ENCODE measurements at places on chromosomes 1 and 21.

DNA sequence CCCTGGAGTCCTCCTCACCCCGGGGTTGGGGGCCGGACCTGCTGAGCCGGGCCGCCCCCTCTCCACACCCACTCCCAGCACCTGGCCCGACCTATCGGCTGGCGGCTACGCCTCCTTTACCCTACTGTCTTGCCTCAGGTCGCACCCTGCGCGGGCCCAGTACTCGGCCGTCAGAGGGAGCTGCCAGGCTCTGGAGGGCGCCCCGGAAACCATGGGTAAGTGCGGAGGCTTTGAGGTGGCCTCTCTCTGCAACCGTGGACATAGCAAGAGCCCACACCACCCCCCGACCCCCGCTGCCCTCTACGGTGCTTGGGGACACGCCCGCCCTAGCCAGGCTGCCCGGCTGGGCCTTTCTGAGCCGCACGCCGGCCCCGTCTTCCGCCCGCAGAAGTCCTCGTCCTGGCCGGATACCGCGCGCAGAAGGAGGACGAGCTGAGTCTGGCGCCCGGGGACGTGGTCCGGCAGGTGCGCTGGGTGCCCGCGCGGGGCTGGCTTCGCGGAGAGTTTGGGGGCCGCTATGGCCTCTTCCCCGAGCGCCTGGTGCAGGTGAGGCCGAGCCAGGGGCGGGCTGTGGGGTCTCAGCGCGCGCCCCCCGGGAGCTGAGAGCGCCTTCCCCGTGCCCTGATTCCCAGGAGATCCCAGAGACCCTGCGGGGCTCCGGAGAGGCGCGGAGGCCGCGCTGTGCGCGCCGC is at the start of gene SH3D21:
TSS of gene SH3D21 (plus strand) at position 159 of the 692 bp plus-strand sequence. CDS start at position 212, 53 bp downstream.
- DNase-seq: no peak

GRCh38 chr21:20882462-20883407 is 115.5 kb upstream of the NCAM2 start:
- no peak for DNase-seq

GRCh38 chr1:51643362-51643761 is 26.5 kb downstream of the OSBPL9 start:
- DNase-seq: no peak

- DNase-seq: no peak
Measured at GRCh38 chr1:46043458-46044017, 88.9 kb downstream of the PIK3R3 start.

- DNase-seq: no peak
Measured at GRCh38 chr1:38178216-38178615, 131.6 kb upstream of the POU3F1 start.

GRCh38 chr1:157711802-157712201 is 11.2 kb upstream of the FCRL3 start:
- no peak for DNase-seq

DNA sequence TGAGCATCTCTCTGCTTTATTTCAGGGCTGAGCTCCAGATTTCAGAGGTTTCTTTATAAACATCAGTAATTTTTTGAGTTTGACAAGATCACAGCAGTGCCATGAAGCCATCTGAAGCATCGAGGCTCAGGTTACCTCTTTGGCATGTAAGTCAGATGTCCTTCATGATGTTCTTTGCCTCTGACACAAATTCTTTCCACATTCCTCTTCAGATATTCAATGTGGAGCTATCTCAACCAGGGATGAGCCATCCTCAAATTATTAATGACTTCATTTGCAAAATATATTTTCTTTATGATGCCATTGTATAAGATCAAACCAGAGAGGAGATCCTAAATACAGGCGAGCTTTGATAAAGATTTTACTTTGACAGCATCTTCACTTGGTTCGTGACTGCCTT is 256.7 kb downstream of the COL11A1 start:
- no peak for DNase-seq

DNA sequence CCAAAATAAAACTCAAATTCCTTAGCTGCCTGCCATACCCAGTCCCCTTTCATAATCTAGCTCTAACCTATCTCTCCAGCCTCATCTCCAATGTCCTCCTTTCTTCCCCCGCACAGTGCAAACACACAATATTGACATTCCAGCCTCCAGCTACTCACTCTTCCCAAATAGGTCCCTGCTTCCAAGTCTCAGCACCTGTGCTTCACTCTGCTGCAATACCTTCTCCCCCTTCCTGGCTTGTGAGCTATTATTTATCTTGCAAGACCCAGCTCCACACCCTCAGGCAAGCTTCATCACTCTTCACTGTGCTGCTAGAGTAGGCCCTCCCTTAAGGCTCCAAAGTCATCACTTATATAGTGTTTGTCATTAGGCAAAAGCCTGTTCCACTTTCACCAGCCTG is 9.7 kb downstream of the PLPP3 start:
- DNase-seq: no peak

DNA sequence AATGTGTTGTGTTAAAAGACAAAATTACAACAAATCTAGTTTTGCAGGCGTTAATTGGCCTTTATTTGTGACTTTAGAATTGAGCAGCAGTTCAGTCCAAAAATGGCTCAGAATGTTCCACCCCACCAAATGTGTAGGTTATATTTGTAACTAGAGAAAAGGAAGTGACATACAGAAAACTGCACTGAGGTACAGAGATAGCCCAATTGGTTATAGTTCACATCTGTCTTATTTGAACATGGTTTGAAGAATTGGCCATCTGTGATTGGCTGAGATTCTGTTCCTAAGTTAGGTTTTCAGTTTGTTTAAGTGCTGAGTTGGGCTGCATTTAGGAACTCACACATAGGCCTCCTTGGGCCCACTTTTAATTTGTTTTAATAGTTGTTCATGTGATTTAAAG is 12.0 kb upstream of the FMO2 start:
- no peak for DNase-seq

GRCh38 chr21:33754481-33754880 is 112.2 kb downstream of the ITSN1 start:
- no peak for DNase-seq

- DNase-seq: no peak
Measured at GRCh38 chr1:229452956-229453801, 19.3 kb upstream of the ACTA1 start.

- no peak for DNase-seq
Measured at GRCh38 chr1:157517016-157517415, 35.3 kb downstream of the FCRL5 start.

DNA sequence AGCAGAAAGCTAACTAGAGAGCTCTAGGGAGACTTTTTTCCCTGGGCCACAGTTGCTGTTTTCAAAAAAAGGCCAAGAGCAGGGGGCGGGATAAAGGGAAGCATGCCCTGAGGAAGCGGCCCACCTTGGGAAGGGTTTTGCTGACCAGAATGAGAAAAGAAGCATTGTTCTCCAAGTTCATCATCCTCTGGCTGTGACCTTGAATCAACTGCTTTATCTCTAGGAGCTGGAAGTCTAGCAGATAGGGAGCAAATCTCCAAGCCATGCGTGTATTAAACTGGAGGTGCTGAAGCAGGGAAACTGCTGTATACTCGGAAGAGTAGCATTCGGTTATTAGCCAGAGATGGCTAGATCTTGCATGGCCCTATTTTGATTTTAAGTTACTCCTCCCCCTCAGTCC is 64.8 kb downstream of the ATP2B4 start:
- no peak for DNase-seq

- no peak for DNase-seq
Measured at GRCh38 chr1:47757226-47757975, 239.8 kb downstream of the TRABD2B start.

DNA sequence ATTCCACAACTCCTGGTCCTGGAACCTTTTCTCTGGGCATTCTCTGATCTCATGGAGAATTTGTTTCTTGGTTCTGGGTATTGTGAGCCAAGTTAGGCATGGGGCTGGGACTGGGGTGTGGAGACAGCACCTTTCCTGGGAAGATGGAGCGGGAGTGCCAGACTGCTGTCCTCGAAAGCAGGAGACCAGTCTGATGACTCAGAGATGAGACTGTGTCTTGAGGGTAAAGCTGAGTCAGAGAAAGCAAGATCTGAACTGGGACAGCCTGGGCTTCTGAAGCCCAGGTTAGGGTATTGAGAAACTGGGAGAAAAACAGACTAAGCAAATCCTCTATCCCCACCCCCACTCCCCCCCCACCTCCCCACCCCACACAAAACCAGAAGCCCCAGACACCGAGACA is 2.2 kb upstream of the KANK4 start:
- no peak for DNase-seq
